ENCODE measurements at places on chromosomes 12 and 14.

- DNase-seq = no peak
Measured at GRCh38 chr12:63944586-63945228, 100.2 kb downstream of the SRGAP1 start.

DNA sequence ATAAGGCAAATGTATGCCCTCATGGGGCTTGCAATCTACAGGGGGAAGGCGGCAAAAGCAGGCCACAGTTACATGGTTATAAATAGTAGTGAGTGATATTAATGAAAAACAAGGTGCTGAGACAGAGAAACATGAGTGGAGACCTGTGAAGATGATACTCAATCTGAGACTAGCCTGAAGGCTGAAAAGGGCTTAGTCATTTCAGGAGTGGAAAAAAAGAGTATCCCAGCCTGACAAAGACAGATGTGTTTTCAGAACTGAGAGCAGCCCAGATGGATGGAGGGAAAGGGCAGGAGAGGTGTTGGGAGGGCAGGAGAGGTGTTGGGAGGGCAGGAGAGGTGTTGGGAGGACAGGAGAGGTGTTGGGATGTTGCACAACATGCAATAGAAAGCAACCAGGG, 181.9 kb downstream of the C12orf42 start:
- no peak for DNase-seq

DNA sequence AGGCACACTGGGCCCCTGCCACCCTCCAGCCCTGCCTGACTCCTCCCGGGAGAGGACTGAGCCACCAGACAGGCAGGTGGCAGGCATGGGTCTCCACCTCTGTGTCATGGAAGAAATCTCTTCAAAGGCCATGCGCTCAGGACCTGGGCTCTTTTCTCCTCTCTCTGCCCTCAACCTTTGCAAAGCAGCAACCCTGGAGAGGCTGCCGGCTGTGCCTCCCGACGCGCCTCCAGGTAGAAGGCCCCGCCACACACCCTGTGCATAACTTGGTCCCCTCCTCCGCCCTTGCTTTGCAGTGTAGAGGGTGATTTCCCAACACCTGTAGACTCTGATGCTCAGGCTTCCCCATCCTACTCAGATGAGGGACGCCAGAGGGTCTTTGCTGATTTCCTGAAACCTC, 28.2 kb upstream of the TMEM179 start:
- no peak for DNase-seq

GRCh38 chr12:126243814-126244440, 1178.7 kb downstream of the AACS start:
- DNase-seq = no peak

DNA sequence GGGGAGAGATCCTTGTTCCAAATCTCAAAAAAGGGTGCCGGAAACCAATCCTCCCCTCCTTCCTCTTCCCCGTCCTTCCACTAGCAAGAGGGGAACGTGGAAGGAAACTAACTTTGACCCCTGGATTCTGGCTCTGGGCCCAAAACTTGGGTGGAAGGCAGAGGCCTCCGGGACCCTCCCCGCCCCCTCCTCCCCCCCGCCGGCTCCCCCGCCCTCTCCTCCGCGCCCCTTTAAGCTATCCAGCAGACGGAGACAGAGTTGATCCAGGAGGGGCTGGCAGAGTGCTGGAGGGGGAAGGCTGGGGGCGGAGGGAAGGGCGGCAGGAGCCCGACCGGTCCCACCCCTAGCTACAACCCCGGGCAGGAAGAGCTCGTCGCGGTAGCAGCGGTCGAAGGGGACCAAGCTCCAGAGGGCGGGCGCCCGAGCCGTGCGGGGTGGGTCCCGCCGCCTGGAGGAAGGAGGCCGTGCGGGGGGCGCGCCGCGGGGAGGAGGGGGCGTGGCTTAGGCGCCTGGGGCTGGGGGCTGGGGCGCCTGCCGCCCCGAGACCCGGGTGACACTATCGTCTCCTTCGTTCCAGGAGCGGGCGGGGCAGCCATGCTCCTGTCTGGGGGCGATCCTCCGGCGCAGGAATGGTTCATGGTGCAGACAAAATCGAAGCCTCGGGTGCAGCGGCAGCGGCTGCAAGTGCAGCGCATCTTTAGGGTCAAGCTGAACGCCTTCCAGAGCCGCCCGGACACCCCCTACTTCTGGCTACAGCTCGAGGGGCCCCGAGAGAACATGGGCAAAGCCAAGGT, at the start of gene NYNRIN:
Gene NYNRIN, plus strand, starts transcription at position 351 of the 794 bp plus-strand sequence. Its CDS starts 244 bp downstream, at position 595.
- no peak for DNase-seq

DNA sequence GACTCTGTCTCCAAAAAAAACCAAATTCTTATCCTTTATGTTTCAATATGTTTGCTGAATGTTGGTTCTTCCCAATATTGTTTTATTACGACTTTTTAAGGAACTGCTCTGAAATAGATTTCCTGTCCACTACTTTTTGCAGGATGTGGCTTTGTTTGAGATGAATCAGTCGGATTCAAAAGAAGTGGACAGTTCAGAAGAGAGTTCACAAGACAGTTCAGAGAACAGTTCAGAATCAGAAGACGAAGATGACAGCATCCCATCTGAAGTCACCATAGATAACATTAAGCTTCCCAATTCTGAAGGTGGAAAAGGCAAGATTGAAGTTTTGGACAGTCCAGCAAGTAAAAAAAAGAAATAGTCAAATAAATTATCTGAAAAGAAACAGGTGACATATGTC, 8.2 kb downstream of the NOPCHAP1 start:
- no peak for DNase-seq

DNA sequence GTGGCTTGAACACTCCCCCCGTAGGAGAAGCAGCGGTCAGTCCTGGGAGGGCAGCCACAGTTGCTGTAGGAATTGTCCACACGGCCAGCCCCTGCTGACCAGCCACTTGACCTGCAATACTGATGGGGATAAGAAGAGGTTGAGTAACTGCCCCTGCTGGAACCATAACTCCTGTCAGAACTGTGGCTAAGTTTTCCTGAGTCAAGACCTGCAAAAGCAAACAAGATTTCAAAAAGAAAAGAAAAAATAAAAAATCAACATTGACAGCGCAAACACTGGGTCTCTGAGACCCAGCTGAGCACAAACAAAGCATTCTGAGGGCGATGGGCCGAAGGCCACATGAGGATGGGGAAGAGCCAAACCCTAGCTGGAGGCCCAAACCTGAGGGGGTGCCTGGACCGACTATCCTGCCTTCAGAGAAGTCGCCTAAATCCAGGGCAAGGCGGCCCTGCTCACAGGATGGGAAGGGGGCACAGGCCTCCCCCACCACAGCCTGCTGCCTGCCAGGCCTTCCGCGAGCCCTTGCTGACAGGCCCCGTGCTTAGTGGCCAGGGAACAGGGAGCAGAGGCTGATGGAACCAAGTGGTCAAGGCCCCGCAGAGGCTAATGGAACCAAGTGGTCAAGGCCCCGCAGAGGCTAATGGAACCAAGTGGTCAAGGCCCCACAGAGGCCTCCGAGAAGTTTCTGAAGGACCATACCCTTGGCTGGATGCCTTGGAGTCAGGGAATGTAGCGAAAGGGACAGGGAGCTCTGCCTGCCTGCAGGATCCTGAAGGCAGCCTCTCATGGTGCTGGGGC, 19.1 kb downstream of the POU6F1 start:
- no peak for DNase-seq

DNA sequence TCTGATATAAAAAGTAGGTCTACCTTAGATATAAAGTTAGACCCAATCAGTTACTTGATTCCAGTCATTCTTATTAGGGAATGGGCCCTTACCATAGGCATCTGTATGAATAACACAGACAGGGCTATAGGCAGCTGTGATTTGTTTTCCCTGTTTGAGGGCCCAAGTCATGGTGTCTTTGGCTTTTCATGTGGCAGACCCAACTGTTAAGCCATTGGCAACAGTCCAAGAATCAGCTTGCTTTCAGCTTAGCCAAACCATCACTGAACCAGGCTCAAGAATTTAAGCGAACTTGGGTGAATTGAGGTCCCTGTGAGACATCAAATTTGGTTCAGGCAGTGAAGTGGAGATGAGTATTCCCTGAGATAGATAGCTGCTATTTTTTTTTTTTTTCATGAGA, 111.2 kb downstream of the LRRIQ1 start:
- no peak for DNase-seq

GRCh38 chr14:67410313-67410712, 1.7 kb downstream of the PLEK2 start:
- DNase-seq = no peak

DNA sequence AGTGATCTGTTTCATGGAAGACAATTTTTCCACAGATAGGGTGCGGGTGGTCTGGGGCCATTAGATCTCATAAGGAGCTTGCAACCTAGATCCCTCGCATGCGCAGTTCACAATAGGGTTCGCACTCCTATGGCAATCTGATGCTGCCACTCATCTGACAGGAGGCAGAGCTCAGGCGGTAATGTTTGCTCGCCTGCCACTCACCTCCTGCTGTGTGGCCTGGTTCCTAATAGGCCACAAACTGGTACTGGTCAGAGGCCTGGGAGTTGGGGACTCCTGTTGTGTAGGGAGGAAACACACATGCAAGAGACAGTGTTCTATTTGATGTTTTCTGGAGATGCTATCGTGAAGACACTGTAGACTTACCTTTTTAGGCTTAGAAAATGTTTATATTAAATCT, 77.0 kb upstream of the FGD4 start:
- no peak for DNase-seq

- DNase-seq = no peak
Measured at GRCh38 chr12:116323406-116324386, 46.2 kb upstream of the MED13L start.

- DNase-seq = no peak
Measured at GRCh38 chr12:52224151-52224550, 8.9 kb upstream of the KRT7 start.

Measured in stimulated activated CD4-positive, alpha-beta T cell treated with anti-CD3 and anti-CD28 coated beads, TNF-alpha, amount 100 ng/mL, for 48 hours (primary cell).